ENCODE measurements at places on chromosomes 12 and 14.

- DNase-seq = peak; percentile 86
Measured at GRCh38 chr14:31261859-31262731, 54.5 kb upstream of the HECTD1 start.

DNA sequence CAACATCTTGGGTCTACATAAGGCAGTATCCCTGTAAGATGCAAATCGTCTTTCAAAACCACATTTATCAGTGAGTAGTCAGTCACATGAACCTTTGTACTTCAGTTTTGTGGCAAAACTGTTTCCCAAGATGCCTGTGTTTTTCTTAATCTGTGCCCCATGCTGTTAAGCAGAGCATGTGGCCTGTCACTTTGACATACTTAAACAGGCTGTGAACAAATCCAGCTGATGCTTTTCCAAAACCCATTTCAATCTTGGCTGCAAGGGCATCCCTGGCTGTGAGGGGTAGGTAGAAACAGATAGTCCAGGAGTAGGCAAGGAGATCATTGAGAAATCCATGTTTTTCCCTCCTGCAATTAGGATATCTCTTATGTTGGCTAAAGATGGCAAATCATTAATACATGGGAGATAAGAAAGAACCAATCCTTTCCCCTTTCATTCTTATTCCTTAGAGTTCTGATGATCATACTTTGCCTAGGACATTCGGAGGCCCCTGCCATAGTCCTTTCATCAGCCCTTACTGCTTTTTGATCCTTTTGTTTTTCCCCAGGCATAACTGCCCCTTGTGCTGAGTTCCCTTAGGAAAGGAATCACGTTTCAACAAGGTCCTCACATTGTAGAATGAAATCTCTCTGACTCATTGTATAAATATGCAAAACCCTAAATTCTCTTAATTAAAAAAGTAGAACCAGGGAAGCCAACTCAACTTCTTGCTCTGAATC lies 121.1 kb upstream of the EEA1 start:
- DNase-seq = peak; percentile 66

GRCh38 chr14:68957775-68958174 lies 21.3 kb downstream of the ACTN1 start:
- no peak for DNase-seq

DNA sequence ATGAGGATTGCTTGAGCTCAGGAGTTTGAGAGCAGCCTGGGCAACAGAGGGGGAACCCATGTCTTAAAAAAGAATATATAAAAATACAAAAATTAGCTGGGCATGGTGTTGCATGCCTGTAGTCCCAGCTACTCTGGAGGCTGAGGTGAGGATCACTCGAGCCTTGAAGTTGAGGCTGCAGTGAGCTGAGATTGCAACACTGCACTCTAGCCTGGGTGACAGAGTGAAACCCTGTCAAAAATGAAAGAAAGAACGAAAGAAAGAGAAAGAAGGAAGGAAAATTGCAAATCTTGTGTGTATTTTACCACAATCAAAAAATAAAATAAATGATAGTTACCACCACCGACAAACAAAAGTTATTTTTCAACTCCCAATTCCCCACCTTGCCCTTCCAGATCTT lies 45.3 kb downstream of the SPRING1 start:
- no peak for DNase-seq

GRCh38 chr12:7091660-7092228 lies 501 bp downstream of the C1R start:
- no peak for DNase-seq

GRCh38 chr12:104458694-104459367 lies 2.1 kb downstream of the CHST11 start:
- no peak for DNase-seq

DNA sequence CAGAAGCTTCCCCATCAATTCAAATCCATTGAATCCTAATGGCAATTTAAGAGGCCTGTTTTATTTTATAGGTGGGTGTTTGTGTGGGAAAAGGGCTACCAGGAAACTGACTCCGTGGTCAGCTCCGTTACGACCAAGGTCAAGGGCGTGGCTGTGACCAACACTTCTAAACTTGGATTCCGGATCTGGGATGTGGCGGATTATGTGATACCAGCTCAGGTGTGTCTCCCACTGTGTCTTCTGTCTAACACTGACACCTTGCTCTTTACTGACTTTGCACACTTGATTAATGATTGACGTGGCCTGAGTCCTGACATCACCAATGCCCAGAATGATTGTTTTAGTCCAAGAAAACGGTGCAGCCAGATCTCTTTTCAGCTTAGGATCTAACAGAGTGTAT lies 7.1 kb downstream of the P2RX4 start:
- DNase-seq = no peak

GRCh38 chr14:55949708-55950107 lies 168.5 kb upstream of the PELI2 start:
- DNase-seq = no peak

DNA sequence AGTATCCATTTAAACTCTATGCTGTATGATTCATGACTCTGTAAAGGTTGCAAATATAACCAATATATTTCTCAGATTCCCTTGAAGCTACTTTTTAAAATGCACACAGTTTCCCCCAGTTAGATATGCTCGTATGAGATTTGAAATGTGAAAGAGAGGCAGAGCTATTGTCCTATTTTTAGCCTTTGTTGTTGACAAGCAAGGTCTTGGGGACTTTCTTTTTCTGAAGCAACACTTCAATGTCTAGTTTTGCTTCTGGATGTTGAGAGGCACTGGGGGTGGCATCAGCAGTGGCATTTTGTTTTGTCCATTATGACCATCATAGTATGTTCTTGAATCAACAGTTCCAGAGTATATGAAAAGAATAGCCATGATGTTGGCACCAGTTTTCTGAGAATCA lies 63.4 kb downstream of the ASCL1 start:
- no peak for DNase-seq

DNA sequence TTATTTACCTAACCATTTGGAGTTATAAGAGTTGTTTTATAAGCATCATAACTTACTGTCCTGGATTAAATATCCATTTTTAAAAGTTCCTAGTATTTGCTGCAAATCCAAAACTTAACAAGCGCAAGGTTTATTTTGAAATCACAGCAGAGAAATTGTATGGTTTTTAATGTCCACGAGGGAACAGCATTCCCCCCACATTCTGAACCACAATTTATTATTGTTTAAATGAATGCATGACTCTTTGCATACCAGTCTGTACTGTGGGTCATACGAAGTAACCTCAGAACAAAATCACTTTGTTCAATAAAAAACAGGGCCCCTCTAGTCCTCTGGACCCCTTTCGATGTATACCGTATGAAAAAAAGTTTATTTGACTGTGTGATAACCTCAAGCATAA lies 75.9 kb downstream of the DACT1 start:
- no peak for DNase-seq

GRCh38 chr14:69387311-69387710 lies 10.8 kb downstream of the ERH start:
- DNase-seq = no peak

- DNase-seq = no peak
Measured at GRCh38 chr12:122399254-122399591, 23.2 kb downstream of the CLIP1 start.

- no peak for DNase-seq
Measured at GRCh38 chr14:39967885-39968284, 535.7 kb upstream of the FBXO33 start.

DNA sequence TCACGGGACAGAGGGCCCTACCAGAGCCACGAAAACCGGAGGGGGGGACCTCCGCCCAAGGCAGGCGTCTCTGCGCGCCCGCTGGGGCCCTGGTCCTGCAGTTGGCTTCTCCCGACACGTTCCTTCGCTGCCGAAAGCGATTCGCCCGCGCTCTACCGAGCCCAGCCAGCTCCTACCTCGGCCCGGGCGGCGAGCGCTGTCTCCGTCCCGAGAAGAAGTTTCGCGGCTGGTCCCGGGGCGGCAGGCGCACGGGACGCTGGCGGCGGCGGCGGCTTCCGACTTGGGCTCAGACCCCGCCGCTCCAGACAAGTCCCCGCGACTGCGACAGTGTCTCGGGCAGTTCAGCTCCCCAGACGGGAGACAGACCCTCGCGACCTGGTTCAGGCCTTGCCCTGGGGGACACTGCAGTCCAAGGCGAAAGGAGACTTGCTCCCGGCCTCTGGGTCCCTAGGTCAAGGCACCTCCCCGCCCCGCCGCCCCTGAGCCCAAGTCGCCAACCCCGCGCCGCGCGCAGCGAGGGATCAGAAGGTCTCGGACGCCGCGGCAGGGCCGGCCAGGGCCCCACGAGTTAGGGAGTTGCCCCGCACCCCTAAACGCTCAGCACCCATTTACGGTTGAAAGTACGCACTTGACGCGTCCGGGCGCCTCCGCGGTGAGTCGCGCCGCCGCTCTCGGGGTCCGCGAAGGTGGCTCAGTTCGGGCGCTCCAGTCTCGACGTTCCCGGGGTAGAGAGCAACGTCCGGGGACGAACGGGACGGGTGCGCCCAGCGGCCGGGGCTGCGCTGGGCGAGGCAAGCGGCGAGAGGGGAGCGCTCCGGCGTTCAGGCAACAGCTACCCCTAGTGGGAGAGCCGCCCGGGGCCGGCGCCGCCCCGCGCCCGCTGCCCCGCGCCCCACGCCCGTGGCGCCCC lies 1.4 kb upstream of the DIO3 start:
- DNase-seq = no peak

GRCh38 chr12:124040291-124040690 lies 67.3 kb downstream of the ZNF664 start:
- DNase-seq = no peak

DNA sequence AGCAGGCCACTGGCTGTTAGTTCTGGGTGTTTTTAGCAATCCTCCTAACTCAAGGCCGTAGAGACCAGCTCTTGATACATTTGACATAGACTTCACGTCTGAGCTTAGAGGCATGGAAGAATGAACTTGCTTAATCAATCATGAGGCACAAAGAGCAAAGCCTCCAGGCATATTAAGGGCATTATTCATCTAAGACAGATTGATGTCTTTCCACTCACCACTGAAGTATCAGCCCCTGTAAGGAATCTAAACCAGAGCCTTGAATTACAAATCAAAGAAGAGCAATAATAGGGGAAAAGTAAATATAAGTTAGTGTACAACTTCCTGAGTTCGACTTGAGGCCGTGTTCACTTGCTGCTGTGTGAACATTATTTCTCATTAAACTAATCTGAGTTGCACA lies 1470.7 kb downstream of the AACS start:
- no peak for DNase-seq

GRCh38 chr12:5343711-5344110 lies 88.2 kb upstream of the NTF3 start:
- no peak for DNase-seq

DNA sequence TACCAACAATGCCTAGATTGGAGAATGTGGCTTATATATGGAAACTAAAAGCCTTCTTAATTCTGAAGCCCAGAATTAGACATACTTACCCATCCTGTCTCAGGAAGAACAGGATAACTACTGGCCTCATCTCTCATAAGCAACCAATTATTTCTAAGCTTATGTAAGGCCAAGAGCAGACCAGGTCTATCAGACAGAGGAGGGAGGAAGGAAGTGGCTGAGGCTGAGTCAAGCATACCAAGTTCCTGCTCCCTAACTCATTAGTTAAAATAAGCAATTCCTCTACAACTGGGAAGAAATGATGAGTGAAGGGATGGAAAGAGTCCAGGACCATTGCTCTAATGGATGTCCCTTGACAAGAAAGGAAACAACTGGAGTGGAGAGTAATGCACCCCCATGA lies 27.0 kb upstream of the INSM2 start:
- DNase-seq = no peak

- DNase-seq = no peak
Measured at GRCh38 chr12:124953689-124954405, 35.1 kb downstream of the DHX37 start.

GRCh38 chr12:114809097-114809496 lies 125.1 kb upstream of the TBX3 start:
- DNase-seq = no peak

GRCh38 chr12:30823156-30823699 lies 68.5 kb upstream of the CAPRIN2 start:
- no peak for DNase-seq

- DNase-seq = no peak
Measured at GRCh38 chr12:26379777-26380467, 184.5 kb downstream of the SSPN start.

- DNase-seq = no peak
Measured at GRCh38 chr14:91997492-91997891, 42.4 kb downstream of the TRIP11 start.

GRCh38 chr14:61434311-61434710 lies 112.9 kb downstream of the PRKCH start:
- DNase-seq = no peak

DNA sequence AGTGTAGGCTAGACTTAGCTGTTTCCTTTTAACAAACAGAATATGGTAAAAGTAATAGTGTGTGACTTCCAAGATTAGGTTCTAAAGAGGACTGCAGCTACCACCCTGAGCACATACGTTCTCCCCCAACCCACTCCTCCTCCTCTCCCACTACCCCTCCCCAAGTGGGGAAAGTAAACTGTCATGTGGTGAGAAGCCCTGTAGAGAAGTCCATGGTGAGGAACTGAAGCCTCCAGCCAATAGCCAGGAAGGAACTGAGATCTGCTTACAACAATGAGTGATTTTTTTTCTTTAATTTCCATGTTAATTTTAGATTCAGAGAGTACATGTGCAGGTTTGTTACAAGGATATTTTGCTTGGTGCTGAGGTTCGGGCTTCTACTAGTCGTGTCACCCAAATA lies 57.0 kb upstream of the EGLN3 start:
- no peak for DNase-seq

DNA sequence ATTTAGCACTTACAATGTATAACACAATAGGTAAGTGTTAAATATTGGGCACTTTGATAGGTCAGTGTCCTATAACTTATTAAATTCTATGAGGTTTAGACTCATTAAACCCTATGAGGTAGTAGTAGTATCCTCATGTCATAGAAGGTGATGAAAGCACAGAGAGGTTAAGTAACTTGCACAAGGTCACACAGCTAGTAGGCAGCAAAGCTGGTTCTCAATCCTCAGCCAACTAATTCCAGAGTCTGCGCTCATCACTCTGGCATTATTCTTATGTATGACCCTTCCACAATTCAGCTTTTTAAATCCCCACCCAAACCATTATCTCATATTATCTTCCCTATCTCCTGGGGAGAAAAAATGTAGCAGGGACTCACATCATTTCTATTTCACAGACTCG lies 141.1 kb downstream of the KSR2 start:
- no peak for DNase-seq

- no peak for DNase-seq
Measured at GRCh38 chr12:105721051-105721825, 390.7 kb downstream of the C12orf75 start.
